Activated CD4-positive, CD25-positive, alpha-beta regulatory T cell (primary cell): ENCODE measurements at places on chromosomes 12 and 14.

DNA sequence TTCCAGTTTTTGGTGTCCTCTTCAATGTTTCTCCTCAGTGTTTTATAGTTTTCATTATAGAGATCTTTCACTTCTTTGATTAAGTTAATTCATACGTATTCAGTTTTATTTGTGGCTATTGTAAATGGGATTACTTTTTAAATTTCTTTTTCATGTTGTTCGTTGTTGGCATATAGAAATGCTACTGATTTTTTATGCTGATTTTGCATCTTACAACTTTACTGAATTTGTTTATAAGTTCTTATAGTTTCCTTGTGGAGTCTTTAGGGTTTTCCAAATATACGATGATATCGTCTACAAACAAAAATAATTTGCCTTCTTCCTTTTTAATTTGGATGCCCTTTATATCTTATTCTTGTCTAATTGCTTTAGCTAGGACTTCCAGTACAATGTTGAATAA, 9.7 kb upstream of the SDR9C7 start:
- DNase-seq, result no peak

GRCh38 chr14:46747001-46747652, 95.5 kb upstream of the RPL10L start:
- no peak for DNase-seq

- peak; percentile 28 for DNase-seq
Measured at GRCh38 chr14:106790189-106791036, 1264.0 kb downstream of the TMEM121 start.

GRCh38 chr12:76470028-76470939, 89.3 kb downstream of the OSBPL8 start:
- DNase-seq, result no peak

DNA sequence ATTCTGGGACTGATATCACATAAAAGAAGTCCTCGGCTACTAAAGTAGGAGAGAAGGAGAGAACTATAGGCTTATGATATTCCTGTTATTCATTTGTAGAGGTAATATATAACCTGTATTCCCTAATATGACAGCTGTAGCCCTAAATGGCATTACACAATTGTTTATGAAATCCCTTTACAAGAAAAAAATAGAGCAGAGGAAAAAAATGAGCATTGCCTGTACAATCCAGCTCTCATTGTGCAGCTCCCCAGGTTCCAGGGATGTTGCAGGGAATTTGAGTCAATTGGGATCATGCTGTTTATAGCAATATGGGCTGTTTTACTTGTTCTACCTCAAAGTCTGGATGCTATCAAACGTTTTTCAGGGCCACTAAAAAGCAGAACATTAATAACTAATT, 173.1 kb downstream of the APAF1 start:
- no peak for DNase-seq

- no peak for DNase-seq
Measured at GRCh38 chr12:31492599-31493196, 98.2 kb downstream of the DENND5B start.

- no peak for DNase-seq
Measured at GRCh38 chr12:98754095-98754494, 109.0 kb downstream of the APAF1 start.

DNA sequence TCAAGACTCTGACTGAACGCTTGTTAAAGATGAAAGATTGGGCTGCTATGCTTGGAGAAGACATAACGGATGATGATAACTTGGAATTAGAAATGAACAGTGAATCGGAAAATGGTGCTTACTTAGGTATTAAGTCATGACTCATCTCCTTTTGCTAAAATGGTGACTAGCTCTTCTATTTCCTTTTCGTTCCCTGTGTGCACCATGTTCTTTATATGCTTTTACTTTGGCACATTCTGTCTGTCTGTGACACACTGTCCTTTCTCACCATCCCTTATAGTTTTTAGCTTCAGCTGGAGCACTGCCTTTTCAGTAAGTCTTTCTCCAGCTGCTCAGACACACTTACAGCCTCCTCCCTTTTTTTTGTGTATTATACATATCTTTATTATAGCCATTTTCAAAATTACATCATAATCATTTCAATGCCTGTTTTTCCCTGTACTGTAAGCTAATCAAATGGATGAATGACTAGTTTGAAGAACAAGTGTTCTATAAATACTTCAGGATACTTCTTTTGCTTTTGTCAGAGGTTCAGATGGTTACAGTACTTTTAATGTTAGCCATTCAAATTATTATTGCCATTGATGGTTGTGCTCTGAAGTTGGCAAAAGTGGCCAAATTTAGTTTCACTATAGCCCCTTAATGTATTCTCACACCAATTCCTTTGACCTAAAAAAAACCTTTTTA, 68.6 kb downstream of the MIA2 start:
- no peak for DNase-seq

DNA sequence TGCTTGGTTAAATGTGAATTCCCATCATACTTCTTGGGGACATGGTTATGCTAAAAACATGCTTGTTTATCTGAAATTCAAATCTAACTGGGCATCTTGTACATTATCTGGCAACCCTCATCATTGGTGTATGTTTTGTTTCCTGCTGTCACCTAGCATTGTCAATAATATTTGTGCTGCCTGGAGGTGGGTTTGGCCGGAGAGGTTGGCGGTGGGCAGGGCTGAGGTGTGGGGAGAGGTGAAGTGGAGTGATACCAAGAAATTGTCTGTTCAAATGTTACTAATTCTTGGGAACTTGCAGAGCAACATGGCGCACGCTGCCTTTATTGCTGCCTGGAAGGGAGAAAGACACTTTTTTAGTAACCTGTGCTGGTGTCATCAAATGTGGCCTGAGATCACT, 280.5 kb downstream of the VRK1 start:
- DNase-seq, result no peak
